Activated naive CD4-positive, alpha-beta T cell (primary cell): ENCODE measurements at places on chromosomes 3 and 15.

GRCh38 chr3:129404610-129405009 is 23.8 kb downstream of the EFCAB12 start:
- no peak for DNase-seq

- no peak for DNase-seq
Measured at GRCh38 chr15:91537856-91538255, 315.7 kb upstream of the SLCO3A1 start.

DNA sequence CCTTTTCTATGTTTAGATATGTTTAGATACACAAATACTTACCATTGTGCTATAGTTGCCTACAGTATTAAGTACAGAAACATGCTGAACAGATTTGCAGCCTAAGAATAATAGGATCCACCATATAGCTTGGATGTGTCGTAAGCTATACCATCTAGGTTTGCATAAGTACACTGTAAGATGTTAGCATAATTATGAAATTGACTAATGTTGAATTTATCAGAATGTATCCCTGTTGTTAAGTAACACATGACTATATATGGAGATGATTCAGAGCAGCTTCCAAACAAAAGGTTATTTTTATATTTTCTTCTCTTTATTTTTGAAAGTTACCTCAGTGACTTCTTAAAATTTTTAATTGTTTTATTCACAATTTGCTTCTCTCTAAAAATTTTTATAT is 2.4 kb downstream of the SLC28A2 start:
- DNase-seq, result no peak

GRCh38 chr3:127483902-127484591 is 106.5 kb downstream of the TPRA1 start:
- DNase-seq, result no peak

DNA sequence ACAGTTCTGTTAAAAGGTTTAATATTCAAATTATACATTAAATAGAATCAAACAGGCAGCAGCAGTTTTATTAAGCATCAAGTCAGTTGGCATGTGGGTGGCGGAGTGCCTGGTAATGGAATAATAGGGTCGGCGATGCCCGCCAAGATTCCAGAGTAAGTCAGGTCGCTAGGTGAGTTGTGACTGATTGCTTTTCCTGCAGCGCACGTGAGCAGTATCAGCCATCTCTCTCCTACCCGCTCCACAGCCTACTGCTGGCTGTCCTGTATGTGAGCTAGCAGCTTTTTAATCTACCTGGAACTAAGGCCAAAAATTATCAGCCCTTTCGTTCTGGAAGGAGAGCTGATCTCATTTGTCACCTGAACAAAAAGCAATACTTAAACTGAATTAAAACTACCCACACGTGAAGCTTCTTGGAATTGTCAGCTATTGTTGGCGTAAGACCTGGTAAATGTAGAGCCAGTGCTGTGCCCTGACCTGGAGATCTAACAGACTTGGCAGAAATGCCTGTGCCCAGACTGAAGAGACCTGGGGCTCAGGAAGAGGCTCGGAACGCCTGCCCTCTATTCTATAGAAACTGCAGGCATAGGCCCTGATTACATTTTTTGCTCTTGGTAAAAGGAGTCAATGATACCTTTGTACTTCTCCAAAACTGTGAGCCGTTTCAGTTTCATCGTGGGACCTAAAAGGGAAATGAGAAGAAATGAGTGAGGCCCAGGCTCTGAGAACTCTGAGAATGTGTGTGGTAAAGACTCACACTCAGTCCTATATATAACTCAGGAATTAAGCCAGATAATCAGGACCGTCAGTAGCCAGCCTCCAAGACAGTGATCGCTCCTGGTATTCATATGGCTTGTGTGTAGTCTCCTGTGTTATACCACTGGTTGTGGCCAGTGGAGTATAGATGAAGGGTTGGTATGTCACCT is 21.9 kb downstream of the IDH3A start:
- DNase-seq, result no peak

- no peak for DNase-seq
Measured at GRCh38 chr3:128784843-128785242, 58.9 kb downstream of the RAB7A start.

DNA sequence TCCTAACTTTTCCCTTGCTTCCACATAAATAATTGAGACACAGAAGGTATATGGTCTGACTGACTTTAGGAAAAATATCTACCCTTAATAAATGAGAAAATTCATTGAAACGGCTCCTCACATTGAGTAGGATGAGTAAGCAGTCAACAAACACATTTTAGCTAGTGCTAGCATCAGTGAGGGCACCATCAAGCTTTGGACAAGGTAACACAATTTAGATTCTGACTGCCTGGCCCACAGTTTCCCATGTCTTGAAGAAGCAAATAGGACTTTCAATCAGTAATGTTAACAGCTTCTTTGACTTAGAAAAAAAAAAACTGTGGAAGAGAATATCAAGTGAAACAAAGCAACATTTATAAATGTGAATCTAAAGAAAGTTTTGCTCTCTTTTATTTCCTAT is 70.1 kb upstream of the MBNL1 start:
- DNase-seq, result no peak

DNA sequence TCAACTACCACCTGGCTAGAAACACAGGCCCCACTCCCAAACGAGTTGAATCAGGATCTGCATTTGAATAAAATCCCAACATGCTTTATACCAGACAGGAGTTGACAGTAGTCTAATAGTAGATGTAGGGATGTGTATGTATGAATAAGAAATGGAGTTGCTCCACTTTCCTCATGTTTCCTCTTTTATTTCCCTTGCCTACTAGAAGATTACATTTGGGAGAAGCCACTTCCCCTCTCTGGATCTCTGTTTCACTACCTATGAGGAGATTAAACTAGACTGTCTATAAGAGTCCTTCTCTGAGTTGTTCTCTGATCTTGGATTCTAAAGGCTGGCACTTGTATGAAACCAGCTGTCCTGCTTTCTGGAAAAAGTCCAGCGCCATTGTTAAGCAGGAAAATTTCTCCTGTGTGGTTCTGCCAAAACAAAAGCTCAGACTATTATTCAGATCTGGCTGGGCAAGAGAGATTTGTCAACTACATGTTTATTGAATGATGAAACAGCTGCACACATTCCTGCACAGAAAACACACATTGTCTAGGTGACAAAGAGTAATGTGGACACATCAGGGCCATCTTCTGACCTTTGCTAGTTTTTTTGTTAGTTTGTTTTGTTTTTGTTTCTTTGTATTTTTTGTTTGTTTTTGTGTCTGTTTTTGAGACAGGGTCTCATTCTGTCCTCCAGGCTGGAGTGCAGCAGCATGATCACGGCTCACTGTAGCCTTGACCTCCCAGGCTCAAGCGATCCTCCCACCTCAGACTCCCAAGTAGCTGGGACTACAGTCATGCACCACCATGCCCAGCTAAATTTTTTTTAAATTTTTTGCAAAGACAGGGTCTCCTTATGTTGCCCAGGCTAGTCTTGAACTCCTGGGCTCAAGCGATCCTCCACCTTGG is 29.9 kb downstream of the ACP3 start:
- DNase-seq, result no peak

GRCh38 chr3:54185740-54186139 is 63.4 kb downstream of the CACNA2D3 start:
- no peak for DNase-seq

DNA sequence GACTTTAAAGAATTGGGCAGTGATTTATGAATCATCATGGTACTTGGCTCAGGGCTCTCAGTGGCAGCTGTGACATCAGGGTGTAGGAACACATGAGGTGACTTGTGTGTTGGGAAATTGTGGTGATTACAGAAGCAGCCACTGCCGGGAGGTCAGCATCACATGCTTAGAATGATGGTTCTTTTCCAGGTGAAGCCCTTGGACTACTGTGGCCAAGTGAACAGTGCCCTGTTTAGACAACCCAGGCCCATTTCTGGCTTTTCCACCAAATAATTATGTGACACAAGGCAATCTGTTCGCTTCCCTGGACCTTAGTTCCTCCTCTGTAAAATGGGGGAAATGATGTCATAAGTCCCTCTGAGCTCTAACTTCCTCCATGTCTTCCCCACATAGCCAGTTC is 139.7 kb upstream of the ROPN1 start:
- DNase-seq, result no peak

GRCh38 chr3:66816090-66816761 is 181.9 kb upstream of the KBTBD8 start:
- no peak for DNase-seq

DNA sequence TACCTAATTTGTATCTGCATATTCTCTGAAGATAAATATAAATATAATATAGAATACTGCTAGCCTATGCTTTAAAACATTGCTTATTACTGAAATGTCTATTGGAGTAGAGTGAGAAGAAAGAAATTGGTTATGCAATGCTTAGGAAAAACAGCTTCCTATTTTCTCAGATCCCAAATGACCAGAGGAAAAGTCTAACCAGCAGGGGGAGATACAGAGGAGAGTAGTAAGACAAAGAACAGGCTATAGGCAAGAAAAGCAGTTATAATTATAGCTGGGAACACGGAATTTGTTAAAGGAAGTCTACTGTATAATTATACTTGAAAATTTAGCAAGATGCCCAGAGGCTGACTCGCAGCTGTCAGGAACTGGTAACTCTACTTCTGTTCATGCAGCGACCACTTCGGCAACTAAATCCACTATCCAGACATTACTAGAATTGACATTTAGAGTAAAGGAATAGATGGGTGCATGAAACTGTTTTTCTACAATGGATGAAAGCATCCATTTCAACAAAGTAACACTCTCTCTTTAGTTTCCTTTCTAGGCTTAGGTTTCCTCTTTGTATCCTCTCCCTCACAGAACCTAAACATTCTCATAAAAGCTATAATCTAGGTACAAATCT is 97.2 kb downstream of the TBC1D5 start:
- no peak for DNase-seq

DNA sequence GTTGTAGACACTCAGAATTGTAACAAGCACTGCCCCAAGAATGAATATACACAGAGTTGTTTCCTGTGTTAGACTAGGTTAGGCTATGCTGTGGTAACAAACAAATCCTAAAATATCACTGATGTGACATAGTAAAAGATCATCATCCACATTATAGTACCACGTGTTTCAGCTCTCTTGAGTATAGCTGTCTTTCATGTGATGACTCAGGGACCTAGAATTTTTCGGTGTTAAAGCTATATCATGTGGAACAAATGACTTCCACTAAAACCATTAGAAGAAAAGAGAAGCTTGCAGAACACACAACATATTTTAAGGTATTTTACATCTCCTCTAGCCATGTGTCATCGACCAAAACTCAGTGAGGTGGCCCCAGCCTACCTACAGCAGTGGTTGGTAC is 307.9 kb upstream of the RBMS3 start:
- no peak for DNase-seq

GRCh38 chr15:84599906-84600305 is 903 bp upstream of the ZSCAN2 start:
- no peak for DNase-seq

- no peak for DNase-seq
Measured at GRCh38 chr3:13317596-13318320, 102.4 kb downstream of the NUP210 start.

- DNase-seq, result no peak
Measured at GRCh38 chr15:77974098-77974414, 103.5 kb downstream of the TBC1D2B start.

DNA sequence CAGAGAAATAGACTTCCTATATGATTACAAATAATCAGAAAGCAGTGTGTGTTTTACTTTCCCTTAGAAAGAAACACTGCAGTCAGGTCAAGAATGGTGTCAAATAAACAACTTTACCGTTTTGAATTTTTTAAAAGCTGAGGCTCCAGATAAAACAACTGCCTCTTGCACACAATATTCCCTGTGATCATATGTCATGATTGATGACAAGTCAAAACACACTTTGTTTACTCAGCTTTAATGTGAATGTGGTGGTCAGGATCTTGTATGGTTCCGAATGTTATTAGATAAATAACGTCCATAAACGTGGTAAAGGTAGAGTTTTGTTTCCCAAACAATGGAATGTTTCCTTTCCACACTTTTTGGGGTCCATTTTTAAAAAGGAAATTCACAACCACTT is 428.4 kb upstream of the MDFIC2 start:
- DNase-seq, result no peak

- DNase-seq, result no peak
Measured at GRCh38 chr15:50190166-50190570, 8.2 kb downstream of the SLC27A2 start.

DNA sequence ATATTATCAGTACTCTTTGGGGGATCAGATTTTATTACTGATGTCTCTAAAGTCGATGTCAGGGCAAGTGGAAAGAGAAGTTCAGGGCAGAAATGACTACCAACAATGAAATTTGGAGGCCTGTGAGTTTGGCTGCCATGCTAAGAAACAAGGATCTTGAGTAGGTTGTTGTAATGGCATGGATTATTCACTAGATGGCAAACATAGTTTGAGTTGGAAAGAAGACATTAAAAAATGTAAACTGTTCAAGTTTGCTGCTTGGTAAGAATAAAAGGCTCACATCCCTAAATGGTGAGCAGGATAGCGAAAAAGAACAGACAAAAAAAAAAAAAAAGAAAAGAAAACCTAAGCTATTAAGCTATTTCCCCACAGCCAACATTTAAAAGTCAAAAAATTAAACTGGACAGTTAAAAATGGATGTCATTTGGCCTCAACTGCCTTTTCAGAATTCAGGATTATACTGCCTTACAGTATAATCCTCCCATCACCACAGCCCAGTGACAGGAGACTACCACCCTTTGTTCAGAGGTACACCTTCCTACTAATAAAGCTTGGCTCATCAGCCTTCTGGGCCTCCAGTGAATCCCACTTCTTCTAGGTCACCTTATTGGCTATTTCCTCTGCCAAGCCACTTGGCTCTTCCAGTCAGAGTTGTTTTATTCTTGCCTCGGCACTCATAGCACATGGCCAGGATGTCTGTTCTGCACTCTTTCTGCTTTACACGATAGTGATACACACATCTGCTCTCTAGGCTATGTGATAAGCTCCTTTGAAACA is 163.7 kb downstream of the PLD1 start:
- no peak for DNase-seq

GRCh38 chr3:169299889-169300288 is 363.6 kb downstream of the MECOM start:
- no peak for DNase-seq

- no peak for DNase-seq
Measured at GRCh38 chr3:32613183-32613582, 42.5 kb upstream of the DYNC1LI1 start.

GRCh38 chr3:86969500-86970189 is 21.3 kb downstream of the VGLL3 start:
- DNase-seq, result no peak

- DNase-seq, result no peak
Measured at GRCh38 chr3:25689226-25689625, 24.5 kb upstream of the TOP2B start.

- no peak for DNase-seq
Measured at GRCh38 chr3:39102504-39103323, 4.7 kb downstream of the GORASP1 start.

DNA sequence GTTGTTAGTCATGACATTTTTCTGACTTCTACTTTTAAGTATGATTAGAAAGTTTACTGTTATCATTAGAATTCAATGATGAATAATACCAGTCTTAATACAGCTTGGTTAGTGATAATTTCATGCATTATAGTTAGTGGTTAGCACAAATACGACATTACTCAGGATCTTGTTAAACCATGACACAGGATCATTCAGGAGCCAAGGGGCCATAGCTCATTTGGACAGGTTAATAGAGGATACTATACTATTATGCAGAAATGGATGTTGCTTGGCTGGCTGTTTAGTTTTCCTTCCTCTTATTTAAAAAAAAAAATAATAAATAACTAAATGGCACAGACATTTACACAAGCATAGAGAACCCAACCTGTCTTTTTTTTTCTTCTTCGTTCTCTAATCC is 55.5 kb downstream of the NSUN3 start:
- DNase-seq, result no peak

GRCh38 chr3:28150465-28151206 is 90.8 kb upstream of the CMC1 start:
- no peak for DNase-seq
